Urothelium cell line (cell line): ENCODE measurements at places on chromosomes 7 and 10.

GRCh38 chr10:79145517-79146470, 77.0 kb downstream of the ZMIZ1 start:
- no peak for DNase-seq

DNA sequence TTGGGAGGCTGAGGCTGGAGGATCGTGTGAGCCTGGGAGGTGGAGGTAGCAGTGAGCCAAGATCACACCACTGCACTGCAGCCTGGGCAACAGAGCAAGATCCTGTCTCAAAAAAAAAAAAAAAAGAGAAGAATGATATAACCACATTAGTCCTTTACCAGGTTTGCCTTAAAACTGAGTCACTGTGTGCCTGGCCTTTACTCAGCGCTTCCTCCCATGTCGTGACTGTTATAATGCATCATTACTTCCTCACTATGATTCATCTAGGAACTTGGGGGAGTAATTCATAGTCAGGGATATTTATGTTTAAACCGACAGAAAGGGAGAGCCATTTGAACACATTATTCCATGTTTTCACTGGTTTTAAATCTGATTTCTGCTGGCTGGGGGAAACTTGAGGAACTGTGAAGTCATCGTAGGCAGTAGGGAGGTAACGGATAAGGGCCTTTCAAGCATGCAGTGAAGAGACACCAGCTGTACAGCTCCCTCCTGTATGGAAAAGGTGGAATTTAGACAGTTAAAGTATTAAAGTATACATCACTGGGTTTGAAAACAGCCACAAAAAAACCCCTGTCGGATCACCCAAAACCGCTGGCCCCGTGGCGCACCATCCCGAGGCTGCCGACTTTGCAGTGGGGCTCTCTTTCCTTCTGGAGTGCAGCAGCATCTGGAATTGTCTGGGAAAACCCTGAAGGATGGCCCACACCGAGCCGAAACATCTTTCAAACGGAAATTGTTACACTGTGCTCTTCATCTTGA, 119.8 kb downstream of the NKX6-2 start:
- peak; percentile 77 for DNase-seq

DNA sequence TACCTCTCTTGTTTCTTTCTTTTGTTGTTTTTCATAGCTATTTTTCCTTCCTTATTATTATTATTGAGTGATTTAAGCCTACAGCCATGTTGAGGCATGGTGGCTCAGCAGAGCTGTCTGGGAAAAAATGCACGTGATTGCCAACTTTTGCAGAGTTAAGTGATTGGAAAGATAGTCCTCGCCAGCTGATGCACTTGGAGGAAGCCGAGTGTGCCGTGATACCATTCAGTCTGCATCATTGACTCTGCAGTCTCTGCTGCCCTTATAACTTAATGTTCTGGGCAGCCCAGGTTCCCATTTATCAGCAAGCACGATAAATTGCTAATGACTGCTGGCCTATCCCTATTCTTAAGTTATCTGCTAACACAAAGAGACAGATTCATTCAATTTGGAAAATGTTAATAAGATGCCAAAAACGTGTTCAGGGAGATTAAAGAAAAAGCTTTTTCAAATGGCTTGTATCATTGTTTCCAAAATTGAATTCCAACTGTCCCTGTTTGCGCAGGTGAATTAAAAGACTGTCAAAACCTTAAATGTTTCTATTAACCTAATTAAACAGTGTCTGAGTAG, 232.9 kb upstream of the NPY start:
- no peak for DNase-seq

DNA sequence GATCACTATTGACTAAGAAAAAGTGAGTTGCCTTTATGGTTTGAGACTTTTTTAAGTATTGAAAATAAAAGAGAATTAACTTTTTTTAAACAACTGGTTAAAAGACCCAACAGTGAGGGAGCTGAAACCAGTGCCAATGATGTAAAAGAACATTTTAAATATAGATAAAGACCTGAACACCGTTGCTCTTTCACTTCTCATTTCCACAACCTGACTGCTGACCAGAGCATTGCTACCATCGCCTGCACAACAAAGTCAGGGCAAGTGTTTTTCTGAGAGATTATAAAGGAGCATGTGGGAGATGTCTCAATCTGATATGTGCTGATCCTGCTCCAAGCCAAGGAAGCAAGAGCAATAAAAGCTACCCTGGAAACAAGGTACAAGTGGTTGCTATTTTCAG, 34.7 kb downstream of the IMMP2L start:
- no peak for DNase-seq

DNA sequence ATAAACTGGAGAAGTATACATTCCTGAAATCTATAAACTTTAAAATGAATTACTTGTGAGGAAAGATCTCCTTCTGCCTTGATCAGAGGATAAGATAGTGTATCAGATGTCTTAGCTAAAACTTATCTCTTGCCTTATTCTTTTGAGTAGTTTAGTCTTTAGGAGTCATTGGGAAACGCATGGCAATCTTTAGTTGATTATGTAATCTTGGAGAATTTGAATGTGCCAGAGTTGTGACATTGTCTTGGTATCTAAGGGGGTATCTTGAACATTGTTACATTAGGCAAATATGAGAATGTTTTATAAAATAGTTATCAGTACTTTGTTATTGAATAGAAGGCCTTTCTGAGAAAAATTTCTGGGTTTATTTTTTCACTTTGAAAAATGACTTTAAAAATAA, 61.6 kb upstream of the ADRA2A start:
- DNase-seq, result no peak
